ENCODE measurements at places on chromosomes 5 and 9. TPM values are rescaled to one million over a fixed set of nuclear protein-coding genes. Genes with fewer than 3 reads are reported as not detected.
A peak's percentile ranks its signal among the peaks of the same experiment; 100 is the strongest.

Gene EGR1
- 9.8 TPM for total RNA-seq

- no peak for DNase-seq
These were observed 178.5 kb upstream of the CDH18 start for GRCh38 chr5:20166456-20166855.

Gene DCANP1
- total RNA-seq = not detected

Gene CDC20B
- not detected for total RNA-seq

GRCh38 chr9:112162621-112163413 lies 12.3 kb downstream of the SUSD1 start:
- DNase-seq = no peak

- DNase-seq = no peak
These were observed 868 bp downstream of the ARHGEF28 start for GRCh38 chr5:73626814-73627313.

Gene SHISAL2B
- total RNA-seq = not detected

DNA sequence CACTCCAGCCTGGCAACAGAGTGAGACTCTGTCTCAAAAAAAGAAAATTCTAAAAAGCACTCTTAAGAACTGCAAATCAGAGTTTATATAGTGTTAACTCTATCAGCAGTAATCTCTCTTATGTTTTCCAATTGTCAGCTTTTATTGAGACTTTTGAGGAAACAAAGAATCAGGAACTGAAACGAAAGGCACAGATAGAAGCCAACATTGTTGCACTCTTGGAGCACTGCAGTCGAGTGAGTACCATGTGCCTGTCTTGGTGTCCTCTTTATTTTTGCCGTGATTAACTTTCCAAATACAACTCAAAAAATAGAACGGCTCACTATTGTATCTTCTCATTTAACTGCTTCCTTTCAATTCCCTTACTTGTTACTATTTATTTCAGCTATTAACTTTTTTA lies 41.7 kb upstream of the LRRC19 start:
- DNase-seq = no peak

DNA sequence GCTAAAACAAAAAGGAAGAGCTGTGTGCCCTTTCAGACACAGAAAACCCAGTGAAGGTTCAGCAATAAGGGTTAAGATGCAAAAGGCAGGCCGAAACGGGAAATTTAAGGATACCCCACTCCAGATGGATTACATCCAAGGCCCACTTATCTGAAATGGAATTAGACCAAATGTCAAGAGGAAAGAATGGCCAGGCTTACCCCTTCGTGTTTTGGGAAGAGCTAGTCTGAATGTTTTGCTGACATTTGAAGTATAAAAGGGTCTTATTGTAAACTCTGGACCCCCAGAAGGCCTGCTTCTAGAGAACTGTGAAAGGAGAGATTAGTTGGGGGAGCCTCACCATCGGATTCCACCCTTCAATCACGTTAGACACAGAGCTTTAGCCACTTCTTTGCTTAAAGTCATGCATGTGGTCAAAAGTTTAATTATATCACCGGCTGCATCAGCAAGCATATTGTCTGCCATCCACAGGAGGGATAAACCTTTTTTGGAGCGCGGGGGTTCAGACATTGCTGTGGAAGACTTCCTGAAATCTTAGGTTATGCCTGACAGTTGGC lies 93.3 kb downstream of the EFNA5 start:
- no peak for DNase-seq

GRCh38 chr5:112668016-112668415 lies 69.7 kb upstream of the APC start:
- DNase-seq = no peak

GRCh38 chr5:119347991-119348390 lies 7.8 kb upstream of the TNFAIP8 start:
- DNase-seq = no peak

DNA sequence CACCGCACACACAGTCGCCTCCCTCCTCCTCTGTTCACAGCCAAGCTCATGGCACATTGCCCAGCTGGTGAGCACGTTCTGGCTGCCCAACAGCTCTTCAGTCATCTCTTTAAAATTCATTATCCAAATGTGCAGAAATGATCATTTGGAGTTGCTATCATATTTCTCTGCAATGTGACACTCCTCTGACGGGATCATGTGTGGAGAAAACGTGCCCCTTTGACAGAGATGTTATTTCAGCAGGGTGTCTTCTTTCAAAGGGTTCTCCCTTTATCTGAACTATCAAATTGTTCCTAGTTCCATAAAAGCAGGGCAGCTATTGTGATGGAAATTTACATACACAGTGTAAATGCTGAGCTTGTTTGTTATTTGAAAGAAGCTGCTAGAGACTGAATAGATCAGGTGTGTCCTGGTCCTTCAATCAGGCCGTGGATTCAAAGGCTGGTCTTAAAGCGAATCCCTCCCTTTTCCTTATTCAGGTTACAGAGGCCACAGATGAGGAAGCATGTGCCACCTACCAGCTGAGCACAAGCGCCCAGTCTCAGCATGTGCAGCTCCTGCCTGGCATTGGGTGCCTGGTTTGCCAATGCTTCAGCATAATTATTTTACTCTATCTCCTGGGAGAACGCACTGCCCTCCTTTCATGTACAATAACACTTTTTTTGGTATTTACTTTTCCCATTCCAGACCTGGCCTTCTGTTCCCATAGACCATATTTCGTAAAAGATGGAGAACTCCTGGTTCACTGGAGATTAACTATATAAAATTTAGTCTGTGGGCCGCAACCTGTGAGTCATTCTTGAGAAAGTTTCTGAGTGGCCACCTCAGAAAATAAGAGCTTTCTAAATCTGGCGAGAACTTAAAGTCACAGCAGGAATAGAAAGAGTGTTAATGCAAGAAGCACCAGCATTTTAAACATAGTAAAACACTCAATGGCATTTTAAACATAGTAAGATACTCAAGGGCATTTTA lies 433.7 kb downstream of the ENC1 start:
- DNase-seq = peak; percentile 33

Gene DNM1
- 2.0 TPM for total RNA-seq

Gene PDGFRB
- 49.3 TPM for total RNA-seq

GRCh38 chr9:92745881-92746280 lies 18.8 kb downstream of the BICD2 start:
- no peak for DNase-seq

Gene PCDHGB3
- 1.3 TPM for total RNA-seq

Measured in gastrocnemius medialis (tissue), 4 donors.